T-helper 9 cell (primary cell): ENCODE measurements at places on chromosomes 16 and 17.

DNA sequence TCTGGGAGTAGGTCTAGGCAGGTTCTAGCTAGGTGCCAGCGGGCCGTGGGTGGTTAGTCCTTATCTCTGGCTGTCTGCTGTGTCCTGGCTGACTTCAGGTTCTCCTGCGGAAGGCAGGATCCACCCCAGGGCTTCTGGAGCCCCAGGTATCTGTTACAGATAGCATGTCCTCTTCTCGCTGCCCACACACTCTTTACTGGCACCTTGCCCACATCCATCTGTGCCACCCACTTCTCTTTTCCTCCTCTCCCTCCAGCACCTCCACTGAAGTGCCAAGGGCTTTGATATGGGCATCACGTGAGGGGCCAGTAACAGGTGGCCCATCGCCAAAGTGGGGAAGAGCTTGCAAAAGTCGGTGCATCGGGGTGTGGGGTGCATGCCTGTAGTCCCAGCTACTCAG is 4.6 kb upstream of the MPP2 start:
- no peak for DNase-seq

DNA sequence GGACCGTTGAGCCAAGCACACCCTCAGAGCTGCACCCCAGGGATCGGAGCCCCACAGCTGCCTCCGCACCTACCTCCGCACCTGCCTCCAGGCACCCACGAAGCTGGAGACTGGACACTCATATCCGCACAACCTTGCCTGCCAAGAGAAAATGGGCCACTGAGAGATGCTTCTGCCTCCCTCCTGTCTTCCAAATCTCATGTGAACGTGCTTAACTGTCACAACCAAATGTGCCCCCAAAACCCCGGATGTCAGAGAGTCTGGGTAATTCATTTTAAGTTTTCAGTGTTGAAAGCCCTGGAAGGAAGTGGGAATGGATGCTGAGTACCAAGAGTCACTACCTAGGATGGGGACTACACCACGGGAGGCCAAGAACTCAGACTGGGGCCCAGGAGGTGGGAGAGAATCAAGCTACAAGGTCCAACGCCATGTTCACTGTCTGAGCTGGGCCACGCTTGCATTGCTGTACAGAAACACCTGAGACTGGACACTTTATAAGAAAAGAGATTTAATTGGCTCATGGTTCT is 49.5 kb upstream of the MEAK7 start:
- DNase-seq = peak; percentile 28

GRCh38 chr17:2347805-2348685 is 10.7 kb downstream of the SGSM2 start:
- DNase-seq = no peak

DNA sequence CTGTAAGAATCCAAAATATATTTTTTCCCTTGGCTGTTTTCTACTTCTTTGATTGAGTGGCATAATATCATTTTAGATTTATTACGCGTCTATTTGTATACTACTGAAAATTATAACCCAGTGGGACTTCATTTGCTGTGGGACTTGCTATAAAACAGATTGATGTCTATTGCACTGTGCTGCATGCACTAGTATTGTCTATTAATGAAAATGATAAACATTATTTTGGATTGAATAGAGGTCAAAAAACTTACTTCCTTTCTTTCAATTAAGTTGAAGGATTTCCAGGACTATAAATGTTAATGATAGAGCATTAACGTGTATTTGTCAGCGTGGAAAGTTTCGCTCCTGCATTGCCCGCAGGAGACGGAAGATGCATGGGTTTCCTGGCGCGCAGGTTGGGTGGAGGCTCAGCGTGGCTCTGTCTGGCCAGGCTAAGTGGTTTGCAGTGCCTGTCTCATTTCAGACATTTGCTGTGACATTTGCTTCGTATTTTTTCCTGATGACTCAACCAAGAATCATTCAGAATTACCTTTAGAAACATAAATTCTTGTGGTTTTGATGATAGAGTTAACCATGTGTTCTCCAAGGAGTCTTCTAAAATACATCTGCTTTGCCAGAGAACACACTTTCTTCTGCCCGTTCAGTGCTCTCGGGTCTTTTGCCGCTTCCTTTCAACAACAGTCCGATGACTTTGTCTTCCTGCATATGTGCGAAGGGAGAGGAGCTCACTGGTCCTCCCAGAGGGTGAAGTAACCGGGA is 216.7 kb downstream of the RPTOR start:
- DNase-seq = peak; percentile 53

DNA sequence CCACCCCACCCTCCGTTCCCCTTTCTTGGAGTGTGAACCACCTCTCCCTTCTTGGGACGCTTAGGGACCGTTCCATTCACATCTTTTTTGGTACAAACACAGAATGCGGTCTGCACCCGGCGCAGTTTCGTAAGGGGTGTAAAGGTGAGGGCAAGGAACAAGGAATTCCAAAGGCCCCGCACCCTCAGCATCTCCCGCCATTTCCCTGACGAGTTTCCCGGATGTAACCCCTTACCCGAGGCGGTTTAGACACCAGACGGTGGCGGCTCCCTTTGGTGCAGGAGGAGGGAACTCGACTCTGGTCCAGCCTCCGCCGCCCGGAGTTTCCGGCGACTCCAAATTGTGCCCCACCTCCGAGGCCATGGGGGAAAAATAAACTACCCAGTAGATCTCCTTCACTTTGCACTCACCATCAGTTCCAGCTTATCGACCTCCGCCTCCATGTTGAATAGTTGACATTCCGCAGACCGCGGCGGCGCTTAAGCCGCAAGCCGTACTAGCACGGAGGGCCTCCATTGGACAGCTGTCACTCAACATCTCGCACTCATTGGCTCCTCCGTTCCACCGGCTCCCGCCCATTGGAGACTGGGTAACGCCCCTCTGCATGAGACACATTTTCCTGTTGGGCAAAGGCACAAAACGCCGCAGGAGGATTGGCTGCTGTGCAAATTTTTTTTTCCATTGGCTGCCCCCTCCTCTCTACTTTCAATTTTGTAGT is at the start of gene SKA2:
Gene SKA2 (minus strand): TSS at position 466 of the 718 bp plus-strand sequence. CDS start 23 bp downstream, at position 443.
- DNase-seq = peak; percentile 90

- no peak for DNase-seq
Measured at GRCh38 chr16:84061236-84061819, 18.7 kb upstream of the SLC38A8 start.

DNA sequence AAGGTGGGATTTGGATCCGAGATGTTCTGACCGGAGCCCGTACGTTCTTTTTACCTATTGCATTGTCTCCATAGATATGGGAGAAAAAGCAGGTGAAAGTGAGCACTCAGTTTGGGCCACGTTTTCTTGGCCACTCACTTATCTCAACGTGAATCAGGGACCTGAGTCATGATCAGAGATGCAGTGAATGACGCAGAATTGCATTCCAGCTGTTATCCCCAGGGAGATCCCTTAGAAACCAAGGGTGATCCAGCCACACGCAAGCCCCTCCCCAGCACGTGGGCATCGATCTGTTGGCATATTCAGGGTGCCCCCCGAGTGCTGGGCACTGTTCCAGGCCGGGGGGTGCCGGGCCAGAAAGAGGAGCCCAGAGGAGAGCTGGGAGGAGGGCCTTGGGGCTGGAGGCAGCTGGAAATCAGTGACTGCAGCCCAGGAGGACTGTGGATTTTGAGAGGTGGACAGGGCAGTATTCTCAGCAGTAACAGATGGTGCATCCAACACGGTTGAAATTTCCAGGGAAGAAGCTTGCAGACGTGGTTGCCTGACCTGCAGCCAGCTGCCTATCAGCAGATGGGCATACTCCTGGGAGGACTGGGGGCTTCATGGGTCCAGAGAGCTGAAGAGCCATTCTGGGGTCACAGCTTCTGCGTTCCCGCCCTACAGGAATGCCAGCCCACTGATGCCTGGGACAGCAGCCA is 87.2 kb upstream of the CACNG5 start:
- DNase-seq = no peak

GRCh38 chr17:4986951-4987766 is at the start of gene CAMTA2:
CAMTA2 (minus strand) TSS chr17:4987675; CDS start chr17:4986222, 1,453 bp downstream.
- peak; percentile 91 for DNase-seq

GRCh38 chr17:82477934-82478333 is 19.4 kb downstream of the NARF start:
- DNase-seq = no peak

DNA sequence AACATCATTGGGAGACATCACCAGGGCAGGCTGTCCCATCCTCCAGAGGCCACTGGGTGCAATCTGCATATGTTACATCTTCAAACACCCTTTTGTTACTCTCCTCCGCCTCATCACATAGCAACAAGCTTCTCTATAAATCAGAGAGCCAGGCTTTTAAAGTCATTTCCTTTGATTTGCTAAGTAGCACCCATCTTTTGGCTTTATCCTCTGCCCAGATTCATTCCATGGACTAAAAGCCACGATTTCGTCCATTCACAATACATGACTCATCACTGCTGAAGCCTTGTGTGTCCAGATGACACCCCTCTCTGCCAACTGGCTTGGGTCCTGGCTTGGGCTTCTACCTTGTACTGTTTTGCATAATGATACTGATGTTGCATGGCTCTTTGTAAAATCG is 2.0 kb upstream of the KRT38 start:
- DNase-seq = no peak

DNA sequence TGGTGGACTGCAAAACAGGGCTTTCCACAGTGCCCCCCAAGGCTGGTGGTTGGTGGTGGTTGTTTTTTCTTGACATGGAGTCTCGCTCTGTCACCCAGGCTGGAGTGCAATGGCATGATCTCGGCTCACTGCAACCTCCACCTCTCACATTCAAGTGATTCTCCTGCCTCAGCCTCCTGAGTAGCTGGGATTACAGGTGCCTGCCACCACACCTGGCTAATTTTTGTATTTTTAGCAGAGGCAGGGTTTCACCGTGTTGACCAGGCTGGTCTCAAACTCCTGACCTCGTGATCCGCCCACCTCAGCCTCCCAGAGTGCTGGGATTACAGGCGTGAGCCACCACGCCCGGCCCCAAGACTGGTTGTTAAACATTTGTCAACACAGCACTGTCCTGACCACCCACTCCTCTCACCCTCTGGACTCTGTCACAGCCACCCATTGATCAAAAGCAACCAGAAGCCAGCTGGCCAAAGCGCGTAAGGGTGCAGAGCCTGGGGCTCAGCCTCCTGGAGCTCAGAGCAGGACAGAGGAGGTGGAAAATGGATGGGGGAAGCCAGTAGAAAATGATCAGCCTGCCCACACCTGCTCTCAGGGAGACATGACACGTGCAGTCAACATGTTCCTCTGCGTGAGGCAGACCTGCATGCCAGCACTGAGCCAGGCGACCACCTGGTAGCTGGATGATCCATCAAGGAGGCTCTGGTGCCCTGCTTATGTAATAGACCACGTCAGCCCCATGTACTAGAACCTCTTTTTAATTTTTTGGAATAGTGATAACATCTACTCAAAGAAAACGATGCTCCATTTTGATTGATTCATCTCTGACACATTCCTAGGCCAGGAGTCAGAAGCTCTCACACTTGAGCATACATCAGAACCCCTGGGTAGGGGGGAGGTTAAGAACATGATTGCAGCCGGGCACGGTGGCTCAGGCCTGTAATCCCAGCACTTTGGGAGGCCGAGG is 14.8 kb upstream of the OSGIN1 start:
- DNase-seq = no peak

DNA sequence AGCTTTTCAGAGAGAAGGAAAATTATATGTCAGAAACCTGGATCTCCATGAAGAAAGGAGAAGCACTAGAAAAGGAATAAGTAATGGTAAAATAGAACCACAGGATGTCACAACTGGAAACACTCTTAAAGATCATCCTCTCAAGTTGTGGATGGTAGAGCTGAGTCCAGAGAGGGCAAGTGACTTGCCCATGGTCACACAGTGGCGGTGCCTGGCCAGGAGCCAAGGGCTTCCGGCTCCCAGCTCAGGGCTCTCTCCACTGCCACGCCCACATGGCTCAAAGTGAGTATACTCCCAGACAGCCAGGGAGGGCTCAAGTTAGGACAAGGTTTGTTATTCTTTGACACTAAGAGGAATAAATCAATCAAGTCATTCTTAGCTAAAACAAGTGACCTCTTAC is 159.8 kb downstream of the COPRS start:
- DNase-seq = no peak

DNA sequence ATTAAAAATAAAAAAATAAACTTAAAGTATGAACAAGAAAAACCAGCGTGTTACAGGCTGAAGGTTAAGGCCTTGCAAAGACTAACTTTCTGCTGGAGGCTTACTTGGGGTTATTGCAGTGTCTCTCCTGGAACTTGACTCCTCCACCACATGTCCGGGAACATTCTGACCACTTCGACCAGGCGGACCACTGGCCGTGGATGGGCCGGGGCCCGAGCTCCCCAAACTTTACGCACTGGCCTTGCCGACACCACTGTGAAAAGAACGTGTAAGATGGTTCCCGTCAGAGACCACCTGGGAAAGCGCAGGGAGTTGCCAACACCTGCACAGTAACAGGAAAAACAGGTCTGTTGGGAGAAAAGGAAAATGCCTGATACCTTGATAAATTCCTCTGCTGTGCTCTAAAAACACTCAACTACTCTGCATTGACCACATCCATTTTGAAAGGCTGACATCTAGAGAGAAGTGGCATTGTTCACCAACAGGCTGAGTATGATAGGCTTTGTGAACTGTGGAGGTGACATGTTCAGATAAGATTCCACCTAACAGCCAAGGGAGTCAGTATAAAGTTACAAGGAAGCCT is 99.1 kb downstream of the ADAMTS18 start:
- DNase-seq = no peak

- DNase-seq = no peak
Measured at GRCh38 chr17:7328840-7329373, at the start of gene NEURL4. NEURL4 (minus strand) TSS chr17:7329335; CDS start chr17:7329312, 23 bp downstream.

DNA sequence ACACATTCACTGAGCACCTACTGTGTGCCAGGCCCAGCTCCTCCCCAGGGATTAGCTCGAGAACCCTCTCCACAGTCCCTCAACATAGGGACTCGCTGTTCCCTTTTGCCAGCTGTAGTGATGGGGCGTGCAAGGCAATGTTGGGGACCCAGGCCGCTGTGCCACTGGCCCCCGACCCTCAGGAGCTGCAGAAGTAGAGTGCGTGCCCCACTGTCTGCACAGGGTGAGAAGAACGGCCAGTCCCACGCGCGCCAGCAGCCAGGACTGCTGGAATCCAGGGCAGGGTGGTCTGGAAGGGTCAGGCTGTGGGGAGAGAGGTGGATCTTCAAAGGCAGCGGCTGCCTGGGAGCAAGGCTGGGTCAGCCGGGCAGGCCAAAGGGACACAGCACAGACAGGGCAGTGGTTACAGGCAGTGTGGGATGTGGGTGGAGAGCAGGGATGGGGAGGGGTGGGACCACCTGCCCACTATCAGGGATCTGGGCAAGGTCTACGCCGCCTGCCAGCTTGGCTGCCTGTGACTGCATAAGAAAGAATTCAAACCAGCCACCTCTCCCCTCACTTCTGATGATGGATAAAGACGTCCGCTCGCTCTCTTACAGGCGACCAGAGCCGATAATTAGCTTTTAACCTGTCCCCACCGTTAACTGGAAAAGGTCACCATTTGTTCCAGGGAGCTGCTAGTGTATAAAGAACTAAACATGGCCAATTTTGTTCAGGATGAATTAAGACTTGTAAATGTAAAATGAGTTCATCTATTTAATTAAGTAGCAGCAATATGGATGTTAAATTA is 86.7 kb upstream of the GSE1 start:
- DNase-seq = no peak

DNA sequence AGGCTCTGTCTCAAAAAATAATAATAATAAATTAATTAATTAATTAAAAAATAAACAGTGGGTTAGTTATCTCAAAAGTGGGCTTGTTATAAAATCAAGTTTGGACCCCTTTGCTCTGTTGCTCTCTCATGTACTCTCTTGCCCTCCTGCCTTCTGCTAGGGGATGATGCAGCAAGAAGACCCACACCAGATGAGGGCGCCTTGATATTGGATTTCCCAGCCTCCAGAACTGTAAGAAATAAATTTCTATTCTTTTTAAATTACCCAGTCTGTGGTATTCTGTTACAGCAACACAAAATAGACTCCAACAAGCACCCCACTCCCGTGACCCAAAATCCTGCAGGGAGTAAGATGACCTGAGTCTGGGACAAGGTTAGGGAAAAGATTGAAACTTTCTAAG is 2.1 kb upstream of the ZNF652 start:
- no peak for DNase-seq
